ENCODE measurements at places on chromosomes 6 and 20.

GRCh38 chr20:45094864-45095574 is 5.9 kb downstream of the KCNS1 start:
- no peak for DNase-seq

DNA sequence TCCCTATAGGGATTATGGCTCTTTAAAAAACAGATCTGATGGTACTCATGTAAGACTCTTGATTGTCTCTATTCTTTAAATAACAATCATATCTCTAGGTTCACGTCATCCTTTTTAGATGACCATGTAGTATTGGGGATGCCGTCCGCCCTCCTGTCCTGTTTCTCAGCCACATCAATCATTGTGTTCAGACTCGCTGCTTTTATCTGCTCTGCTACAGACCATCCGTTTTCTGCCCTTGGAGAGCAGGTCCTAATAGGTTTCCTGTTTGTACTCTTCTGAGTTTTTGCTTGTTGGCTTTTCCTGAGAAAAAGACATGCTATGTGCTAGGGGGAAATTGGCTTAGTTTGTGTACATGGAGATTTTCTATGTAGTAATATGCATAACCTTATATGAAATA is 76.8 kb downstream of the SASH1 start:
- no peak for DNase-seq

- DNase-seq, result no peak
Observed at GRCh38 chr6:15132854-15133670, 112.8 kb upstream of the JARID2 start.

DNA sequence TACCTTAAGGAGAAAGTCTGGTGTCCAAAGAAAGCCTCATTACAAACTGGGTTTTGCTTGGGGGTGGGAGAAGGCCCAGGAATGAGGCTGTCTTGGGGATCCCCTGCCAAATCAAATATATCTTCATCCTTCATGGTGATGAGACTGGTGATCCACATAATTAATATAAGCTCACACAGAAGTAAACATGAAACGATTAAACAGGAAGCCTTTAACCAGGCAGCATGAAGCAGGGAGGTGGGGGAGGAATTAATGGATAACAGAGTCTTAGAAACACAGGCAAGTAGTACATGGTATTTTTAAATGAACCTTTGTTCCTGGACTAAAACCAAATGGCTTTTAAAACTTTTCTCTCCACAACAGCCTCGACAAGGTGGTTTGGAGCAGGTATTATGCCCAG is 437.5 kb downstream of the TFAP2A start:
- no peak for DNase-seq

GRCh38 chr6:3844097-3844463 is 5.1 kb upstream of the FAM50B start:
- no peak for DNase-seq

GRCh38 chr6:105202486-105202885 is 22.7 kb upstream of the POPDC3 start:
- DNase-seq, result no peak

- no peak for DNase-seq
Observed at GRCh38 chr6:110287462-110288341, 70.4 kb downstream of the METTL24 start.

DNA sequence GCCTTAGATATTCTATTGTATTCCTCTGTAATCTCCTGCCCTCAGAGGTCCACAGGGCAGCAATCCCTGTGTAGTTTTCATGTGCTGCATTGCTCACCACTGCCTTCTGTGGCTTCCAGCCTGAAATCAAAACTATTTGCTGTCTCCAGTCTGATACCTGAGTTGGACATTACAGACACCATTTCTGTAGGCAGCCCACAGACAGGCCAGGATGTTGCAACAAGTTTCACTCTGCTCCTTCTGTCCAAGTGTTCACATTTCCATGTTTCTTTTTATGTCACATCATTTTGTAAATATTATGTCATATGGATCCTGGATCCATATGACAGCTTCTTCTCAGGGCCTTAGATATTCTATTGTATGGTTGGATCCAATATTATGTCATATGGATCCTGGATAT is 21.7 kb downstream of the ECI2 start:
- no peak for DNase-seq

- no peak for DNase-seq
Observed at GRCh38 chr6:24879351-24879750, 56.4 kb downstream of the RIPOR2 start.

DNA sequence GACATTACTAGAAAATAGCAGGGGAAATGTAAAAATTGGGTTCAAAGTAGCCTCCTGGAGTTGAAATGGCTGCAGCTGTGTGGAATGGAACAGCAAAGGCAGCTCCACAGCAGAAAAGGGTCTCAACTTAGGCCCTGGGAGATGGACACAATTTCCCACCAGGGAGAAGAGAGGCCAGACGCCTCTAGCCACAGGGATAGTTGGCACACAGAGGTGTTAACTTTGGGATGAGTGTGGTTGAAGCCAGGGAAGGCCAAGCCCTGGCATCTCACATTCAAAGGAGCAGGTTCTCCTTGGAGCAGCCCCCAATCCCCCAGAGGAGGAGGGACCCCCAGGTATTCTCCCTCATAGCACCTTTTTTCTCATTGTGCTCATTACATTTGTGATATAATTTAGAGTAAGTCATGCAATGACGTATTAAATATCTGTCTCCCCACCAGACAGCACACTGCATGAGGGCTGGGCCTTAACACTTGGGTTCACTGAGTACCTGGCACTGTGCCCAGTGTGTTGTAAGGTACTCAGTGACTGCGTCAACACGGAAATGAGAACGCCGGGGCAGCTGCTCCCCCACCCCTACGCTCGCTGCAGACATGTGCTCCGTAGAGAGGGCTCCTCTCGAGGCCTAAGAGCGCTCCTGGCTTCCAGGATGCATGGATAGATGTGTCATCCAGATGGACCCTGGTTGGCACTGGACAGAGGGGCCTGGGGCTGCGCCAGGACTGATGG is 76.0 kb upstream of the CD93 start:
- DNase-seq, result no peak

- DNase-seq, result no peak
Observed at GRCh38 chr20:19274412-19275015, 62.1 kb downstream of the SLC24A3 start.

DNA sequence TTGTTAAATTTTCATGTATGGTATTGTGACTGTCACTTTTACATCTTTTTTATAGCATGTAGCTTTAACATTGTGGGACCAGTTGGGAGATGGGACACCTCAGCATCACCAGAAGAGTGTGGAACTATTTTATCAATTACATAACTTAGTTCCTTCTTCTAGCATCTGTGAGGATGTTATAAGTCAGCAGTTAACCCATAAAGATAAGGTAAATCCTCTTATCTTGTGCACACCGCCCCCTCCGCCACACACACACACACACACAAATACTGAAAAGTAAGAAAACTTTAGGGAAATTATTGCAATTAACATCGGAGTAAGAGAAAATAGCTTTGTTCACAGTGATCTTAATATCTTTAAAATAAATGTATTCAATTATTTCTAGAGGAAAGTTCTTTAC is 60.9 kb downstream of the PGM3 start:
- no peak for DNase-seq

DNA sequence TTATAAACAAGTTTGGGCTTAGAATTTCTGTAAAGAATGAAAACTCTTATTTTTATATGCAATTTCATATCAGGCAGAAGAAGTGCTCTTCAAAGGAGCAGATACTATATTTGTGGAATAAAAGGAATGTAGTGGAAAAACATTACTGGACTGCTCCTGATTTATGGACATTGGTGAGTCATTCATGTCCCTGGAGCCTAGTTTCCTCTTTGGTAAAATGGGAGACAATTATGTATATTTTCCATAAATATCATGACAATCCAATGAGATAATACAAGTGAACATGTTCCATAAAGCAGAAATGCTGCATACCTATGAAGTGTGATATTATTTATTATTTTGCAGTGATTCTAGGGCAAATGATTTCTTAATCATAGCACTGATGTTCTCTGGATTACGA is 445.8 kb upstream of the CITED2 start:
- DNase-seq, result no peak

- DNase-seq, result no peak
Observed at GRCh38 chr6:39792540-39793450, 619 bp downstream of the DAAM2 start.

Measured in stimulated activated CD4-positive, alpha-beta T cell treated with anti-CD3 and anti-CD28 coated beads, Interleukin-2, amount 100 ng/mL, for 24 hours (primary cell).